Left colon (tissue), 2 donors: ENCODE measurements at places on chromosomes 12 and 14.
A peak's percentile ranks its signal among the peaks of the same experiment; 100 is the strongest.

GRCh38 chr12:120196363-120196762 lies 1.8 kb upstream of the GCN1 start:
- no peak for DNase-seq

DNA sequence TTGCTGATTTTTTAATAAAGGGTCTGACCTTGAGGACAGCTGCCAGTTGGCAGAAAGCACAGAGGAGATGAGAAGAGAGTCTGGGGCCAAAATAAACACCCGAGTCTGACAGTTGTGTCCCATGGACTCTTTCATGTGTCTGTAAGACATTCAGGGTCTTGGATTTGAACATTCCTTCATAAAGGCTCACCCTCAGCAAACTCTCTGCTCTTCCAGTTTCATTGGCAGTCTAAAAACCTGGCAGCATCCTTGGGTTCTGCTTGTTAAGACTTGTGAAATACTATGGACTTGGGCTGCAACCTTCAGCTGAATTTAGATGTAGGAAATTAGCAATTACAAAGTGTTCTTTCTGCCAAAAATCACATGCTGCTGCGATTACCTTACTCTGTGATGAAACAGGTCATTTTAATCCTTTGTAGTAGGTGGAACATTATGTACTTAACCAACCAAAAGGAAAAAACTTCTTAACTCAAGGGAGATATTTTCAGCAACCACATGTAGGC lies 32.0 kb upstream of the LMNTD1 start:
- no peak for DNase-seq

DNA sequence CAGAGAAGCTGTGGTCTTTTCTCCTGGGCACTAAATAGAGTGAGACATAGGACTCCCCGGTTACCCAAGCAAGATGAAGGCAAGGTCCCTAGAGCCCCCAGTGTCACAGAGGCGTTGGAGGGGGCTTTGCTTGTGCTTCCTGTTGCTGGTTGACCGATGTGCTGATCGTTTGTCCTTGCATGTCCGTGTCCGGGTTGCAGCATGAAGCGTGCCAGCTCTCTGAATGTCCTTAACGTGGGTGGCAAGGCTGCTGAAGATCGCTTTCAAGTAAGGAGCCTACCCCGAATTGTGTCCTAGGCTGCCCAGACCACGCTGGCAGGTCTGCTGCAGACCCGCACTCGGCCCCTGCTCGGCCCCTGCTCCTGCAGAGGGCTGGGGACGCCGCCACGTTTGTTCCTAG lies 23.1 kb downstream of the XRCC3 start:
- DNase-seq: peak; percentile 4

DNA sequence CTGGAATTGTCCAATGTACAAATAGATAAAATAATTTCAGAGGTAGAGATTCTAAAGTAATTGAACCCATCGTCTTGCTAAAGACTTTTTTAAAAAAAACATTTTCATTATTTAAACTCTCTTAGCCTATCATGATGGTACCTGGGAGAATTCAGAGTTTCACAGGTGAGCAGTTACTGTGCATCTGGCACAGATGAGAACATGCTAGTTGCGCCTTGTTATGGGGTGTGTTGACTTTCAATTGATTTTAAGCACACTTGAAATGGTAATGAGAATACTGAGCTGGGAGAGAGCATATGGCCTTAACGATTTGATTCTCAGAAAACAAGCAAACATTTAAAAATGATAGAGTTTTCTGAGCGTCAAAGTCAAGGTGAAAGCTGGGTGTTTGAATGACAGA lies 66.6 kb downstream of the FLRT2 start:
- no peak for DNase-seq

GRCh38 chr14:101284711-101285110 lies 276.6 kb upstream of the DIO3 start:
- no peak for DNase-seq

DNA sequence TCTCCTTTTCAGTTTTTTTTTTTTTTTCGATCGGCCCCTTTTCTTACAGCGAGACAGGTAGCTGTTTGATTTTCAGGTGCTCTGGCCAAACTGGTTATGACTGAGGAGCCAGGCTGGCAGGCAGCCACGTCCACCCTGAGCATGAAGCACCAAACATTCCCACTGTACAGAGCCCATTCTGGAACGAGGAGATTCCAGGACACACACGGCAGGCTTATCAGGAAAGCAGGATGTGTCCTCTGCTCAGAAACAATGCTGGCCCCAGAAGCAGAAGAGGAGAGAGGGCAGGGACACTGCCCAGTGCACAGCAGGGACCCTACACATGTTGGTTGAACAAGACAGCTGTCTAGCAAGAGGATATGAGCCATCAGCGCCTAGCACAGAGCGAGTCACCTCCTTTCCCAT lies 3.7 kb upstream of the KRT2 start:
- DNase-seq: no peak

DNA sequence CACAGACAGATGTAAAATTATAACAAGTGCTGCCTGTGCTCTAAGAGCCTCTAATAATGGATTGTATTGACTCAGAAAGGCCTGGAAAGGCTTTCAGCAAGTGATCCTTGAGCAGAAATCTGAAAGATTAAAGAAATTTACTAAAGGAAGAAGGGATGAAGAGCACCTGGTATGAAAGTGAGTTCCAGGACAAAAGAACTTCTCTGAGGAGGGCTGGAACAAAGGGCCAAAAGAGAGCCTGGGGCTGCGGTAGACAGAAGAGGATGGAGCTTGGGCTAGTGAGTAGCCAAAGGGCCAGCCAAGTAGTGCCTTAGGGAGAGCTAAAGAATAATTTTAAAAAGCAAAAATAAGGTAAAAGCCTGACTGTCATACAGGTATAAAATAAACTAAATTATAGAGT lies 44.0 kb downstream of the BCAT1 start:
- no peak for DNase-seq

GRCh38 chr12:92414170-92415070 lies 268.8 kb upstream of the BTG1 start:
- DNase-seq: no peak

GRCh38 chr12:88153959-88154358 lies 11.9 kb downstream of the TMTC3 start:
- no peak for DNase-seq

- DNase-seq: no peak
Observed at GRCh38 chr14:65096323-65097089, 5.8 kb downstream of the MAX start.

DNA sequence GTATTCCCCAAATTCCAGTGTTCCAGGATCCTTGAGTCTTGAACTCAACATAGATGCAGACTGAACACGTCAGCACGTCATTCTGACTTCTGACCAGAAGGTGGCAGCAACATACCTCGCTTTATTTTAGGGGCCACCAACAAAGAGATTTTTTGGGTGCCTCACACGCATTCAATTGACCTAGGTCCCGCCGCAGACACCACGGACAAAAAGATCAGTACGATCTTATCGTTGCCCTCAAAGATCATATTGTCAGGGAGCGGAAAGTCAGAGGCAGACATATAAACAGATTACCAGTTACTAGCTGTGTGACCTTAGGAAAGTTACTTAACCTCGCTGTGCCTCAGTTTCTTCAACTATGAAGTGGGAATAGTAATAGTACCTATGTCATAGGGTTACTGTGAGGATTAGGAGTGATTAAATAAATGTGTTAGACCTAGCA lies 6.5 kb upstream of the PRPH start:
- no peak for DNase-seq

DNA sequence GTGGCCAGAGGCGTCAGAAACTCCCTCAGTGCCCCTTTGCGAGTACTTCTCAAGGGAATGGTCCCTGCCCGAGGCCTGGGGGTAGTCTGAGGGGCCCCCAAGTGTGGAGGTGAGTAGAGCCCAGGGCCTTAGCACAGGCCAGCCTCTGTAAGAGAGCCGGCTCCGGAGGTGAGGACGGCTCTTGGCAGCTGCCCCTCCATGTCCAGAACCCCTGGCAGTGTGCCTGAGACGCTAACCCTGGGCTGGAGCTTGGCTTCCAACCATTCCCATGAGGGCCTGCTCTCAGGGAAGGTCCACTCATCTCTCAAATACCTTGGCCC lies 61.7 kb downstream of the PRMT8 start:
- DNase-seq: no peak

GRCh38 chr14:99938896-99939295 lies 126.3 kb upstream of the EVL start:
- no peak for DNase-seq

- DNase-seq: no peak
Observed at GRCh38 chr14:61643555-61643954, 51.8 kb upstream of the HIF1A start.

GRCh38 chr12:91094957-91095356 lies 16.3 kb downstream of the LUM start:
- no peak for DNase-seq

- no peak for DNase-seq
Observed at GRCh38 chr12:101969-102878, 35.7 kb downstream of the IQSEC3 start.

GRCh38 chr12:96033549-96034389 lies 1.6 kb downstream of the LTA4H start:
- DNase-seq: peak; percentile 21

- no peak for DNase-seq
Observed at GRCh38 chr12:11855983-11856374, 206.5 kb downstream of the ETV6 start.

- DNase-seq: no peak
Observed at GRCh38 chr14:70515811-70516210, 19.0 kb downstream of the ADAM20 start.

DNA sequence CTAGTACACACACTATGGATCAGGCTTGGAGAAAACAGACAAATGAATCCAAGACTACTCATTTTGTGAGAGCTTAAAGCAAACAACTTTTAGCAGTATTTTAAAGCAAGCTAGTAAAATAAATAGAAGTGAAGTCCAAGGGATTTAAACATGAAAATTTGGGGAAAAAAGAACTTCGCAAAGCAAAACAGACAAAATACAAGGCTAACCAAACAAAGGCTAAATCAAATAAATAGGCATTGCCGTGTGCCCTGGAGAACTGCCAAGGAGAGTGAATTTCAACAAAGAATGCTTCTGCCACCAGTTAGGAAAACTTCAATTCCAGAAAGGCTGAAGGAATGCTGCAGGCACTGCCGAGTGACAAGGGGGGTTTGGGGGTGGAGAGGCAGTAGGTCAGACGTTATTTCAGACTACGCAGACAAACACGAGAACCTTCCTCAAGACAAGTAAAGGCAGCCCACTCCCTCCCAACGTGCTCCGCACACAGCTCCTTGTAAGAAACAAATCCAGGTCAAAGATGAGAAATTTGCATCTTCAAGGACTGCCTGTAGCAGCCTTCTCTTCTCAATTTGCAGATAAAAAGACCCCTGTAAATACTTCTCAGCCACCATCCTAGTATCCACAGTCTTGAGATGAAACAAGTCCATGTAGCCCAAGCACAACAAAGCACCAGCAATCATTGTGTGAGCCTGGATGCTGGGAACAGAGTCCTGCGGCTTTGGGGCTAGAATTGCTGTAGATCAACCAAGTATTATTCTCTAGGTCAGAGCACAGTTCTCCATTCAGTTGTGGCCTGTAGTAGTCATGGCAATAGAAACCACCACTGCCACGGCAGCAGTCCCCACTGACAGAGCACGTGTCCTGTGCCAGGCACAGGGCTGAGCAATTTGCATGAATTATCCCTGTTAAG lies 43.3 kb downstream of the EFCAB11 start:
- DNase-seq: peak; percentile 40

- DNase-seq: no peak
Observed at GRCh38 chr14:37034410-37035285, 137.8 kb downstream of the SLC25A21 start.

- DNase-seq: no peak
Observed at GRCh38 chr14:54301359-54301758, 95.4 kb upstream of the CDKN3 start.

DNA sequence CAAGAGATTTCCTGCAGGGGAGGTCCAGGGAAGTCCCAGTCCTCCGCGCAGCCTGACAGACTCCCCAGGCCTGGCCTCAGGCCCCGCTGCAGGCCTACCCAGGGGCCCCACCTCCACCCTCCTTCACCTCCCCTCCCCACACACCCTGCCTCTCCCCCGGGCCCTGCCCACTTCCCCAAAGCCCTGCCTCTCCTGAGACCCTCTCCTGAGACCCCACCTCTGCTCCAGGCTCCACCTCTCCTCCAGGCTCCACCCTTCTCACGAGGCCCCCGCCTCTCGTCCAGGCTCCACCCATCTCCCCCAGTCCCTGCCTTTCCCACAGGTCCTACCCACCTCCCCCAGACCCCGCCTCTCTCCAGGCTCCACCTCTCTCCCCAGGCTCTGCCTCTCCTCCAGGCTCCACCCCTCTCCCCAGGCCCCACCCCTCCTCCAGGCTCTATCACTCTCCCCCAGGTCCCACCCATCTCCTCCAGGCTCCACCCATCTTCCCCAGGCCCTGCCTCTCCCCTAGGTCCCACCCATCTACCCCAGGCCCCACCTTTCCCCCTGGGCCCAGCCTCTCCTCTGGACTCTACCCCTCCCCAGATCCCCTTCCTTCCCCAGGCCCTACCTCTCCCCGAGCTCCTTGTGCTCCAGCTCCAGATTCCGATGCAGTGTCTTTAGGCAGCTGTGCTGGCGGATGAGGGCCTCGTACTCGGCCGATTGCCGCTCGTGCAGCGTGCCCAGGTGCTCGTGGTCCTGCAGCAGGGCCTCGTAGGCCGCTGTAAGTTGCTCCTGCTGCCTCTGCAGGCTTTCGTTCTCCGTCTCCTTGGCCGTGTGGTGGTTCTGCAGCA lies 58.8 kb upstream of the GPR68 start:
- DNase-seq: peak; percentile 44

GRCh38 chr12:24741216-24741615 lies 207.7 kb downstream of the BCAT1 start:
- DNase-seq: no peak

- DNase-seq: no peak
Observed at GRCh38 chr14:61927060-61927459, 164.8 kb downstream of the SNAPC1 start.
